ENCODE measurements at places on chromosomes 3 and 15.

DNA sequence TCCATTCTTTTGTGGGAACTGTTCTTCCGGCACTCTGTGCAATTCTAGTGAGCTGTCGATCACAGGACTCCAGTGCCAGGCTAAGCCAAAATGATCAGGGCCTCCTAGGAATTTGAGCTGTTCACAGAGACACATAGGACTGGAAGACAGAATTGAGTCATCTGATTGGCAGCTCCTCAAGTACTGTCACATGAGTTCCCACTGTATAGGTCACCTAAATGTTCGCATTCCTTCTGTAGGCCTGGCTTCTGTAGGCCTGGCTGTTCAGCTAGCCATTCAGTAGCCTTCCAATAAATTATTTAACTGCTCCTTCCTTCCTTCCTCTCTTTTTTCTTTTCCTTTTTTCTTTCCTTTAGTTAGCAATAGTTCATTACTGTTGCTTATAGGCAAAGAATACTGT is 4.3 kb downstream of the PROS1 start:
- no peak for DNase-seq

GRCh38 chr15:60096157-60096556 is 92.0 kb downstream of the FOXB1 start:
- DNase-seq = no peak

- peak; percentile 45 for DNase-seq
Measured at GRCh38 chr3:106457281-106458180, 588.7 kb upstream of the CBLB start.

GRCh38 chr3:9727743-9728142 is 3.8 kb upstream of the BRPF1 start:
- no peak for DNase-seq

GRCh38 chr3:111954228-111954990 is 24.4 kb upstream of the ABHD10 start:
- no peak for DNase-seq

- DNase-seq = no peak
Measured at GRCh38 chr3:140311428-140311827, 366.4 kb upstream of the TRIM42 start.

DNA sequence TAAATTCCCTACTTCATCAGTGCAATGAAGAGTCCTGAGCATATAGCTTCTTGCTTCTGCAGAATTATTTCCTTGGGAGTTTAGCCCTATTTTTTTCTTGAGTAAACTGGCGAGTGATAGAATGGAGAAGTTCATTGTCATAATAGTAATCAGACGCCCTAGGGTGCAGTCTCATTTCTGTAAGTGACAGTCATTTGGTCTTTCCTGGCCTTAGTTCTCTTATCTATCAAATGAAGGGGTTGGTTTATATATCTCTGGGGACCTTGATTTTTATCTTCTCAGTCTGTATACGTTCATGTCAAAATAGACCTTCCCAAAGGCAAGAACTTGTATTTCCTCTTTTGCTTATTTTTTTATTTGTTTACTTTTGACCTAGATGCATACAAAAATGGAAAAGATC is 9.9 kb upstream of the ALPK3 start:
- DNase-seq = no peak

DNA sequence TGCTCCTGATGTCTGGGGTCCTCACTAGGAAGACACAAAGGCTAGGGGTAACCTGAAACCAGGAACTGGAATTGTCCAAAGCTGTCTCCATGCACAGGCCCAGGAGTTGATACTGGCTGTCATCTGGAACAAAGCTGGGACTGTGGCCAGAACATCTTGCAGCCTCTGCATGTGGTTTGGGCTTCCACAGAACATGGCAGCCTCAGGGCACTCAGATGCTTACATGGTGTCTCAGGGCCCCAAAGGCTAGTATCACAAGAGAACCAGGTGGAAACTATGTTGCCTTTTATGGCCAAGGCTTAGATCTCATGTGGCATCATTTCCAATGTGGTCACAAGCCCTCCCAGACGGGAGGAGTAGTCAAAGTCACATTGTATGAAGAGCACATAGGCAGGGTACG is 335.2 kb upstream of the TRIM42 start:
- DNase-seq = no peak

DNA sequence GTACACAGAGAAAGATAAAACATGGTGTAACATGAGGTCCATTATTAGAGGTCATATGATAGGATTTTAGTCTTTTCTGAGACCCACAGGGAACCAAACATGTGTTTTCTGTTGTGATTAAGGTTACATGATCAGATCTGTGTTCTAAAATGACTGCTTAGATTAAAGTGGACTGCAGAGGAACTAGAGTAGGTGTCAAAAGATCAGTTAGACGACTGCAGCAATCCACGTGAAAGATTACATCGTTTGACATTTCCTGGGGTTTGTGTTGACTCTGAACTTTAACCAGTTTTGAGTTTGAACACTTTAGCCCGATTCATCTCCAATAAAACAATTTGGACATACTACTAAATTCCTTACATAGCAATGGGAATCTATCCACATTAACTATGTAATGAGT is 5.1 kb downstream of the MIX23 start:
- no peak for DNase-seq

DNA sequence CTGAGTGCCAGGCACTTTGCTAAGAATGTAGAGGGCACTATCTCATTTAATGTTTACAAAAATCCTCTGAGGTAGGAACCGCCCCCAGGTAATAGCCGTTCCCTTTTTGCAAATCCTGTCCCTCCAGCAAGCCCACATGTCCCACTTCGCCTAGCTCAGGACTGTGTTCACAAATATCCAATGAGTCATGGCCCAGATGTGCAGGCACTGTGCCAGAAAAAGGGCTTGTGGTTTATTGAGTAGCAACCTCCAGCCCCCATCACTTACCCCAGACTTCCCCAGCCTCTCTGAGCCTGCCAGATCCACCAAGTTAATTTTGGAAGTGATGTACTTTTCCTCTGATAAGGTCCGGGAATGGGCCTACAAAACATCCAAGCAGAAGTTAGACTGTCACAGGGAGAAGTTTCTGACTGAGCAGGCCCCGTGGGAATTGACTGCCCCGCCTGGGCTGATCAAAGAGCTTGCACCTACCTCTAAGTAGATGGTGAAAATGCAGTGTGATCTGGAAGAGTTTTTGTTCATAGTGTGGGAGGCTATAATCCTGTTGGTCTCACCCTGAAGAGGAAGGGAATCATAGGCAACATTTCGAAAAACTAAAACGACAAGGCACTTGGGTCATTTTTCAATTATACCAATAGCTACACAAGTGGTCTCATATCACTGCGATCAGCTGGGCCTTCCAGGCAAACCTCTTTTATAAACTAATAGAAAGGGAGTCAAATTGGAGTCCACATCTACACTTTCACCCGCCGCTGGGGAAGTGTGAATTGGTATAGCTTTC is 15.7 kb downstream of the KIF9 start:
- no peak for DNase-seq

DNA sequence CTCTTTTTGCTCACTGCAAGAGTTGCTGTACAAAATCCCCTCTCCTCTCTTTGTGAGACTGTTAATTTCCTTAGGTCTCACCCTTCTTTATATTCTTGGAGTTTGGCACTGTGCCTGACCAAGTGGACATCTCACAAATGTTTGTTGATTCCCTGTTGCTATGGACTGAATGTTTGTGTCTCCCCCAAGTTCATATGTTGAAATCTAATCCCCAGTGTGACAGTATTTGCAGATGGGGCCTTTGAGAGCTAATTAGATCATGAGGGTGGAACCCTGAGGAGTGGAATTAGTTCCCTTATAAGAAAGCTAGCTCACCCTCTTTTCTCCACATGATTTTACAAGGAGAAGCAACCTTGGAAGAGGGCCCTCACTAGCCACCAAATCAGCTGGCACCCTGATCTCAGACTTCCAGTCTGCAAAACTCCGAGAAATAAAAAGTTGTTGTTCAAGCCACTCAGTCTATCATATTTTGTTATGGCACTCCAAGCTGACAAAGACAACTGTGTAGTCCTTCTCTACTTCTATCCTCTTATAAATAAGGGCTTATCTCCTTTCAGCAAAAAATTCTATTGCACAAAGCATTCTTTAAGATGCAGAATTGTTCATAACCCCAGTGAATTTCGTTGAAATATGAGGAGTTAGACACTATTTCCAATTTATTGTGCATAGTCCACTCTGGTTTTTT is 65.5 kb upstream of the NPHP3 start:
- DNase-seq = no peak

GRCh38 chr3:181752202-181752671 is 40.5 kb downstream of the SOX2 start:
- DNase-seq = no peak

DNA sequence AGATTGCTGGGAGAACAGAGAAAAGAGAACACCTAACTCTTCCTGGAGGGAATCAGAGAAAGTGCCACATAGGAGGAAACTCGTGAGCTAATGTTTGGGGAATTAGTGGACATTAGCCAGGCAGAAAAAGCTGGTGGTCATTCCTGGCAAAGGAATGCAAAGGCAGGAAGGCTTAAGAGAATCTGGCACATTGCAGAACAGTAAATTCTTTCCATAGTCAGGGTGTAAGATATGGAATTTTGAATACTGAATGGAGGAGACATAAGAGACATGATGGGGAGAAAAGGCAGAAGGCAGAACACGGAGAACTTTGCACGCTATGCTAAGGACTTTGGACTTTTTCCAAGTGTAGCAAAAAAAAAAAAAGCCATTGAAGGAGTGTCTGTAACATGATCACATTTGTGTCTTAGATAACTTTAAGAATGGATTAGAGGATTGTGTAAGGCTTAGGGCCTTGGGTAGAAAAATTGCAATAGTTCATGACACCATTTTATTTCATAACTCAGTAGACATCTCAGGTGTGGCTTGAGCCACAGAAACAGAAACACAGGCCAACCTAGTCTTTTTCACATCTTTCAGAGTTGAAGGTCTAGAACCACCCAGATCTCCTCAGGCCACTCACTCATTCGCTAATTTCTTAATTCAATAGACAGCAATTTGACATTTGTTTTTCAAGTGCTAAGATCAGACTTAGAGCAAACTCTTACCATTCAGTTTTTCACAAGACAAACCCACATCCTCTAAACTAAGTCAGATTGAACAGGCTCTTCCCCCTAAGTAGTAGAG is 31.2 kb upstream of the CCDC80 start:
- DNase-seq = no peak

DNA sequence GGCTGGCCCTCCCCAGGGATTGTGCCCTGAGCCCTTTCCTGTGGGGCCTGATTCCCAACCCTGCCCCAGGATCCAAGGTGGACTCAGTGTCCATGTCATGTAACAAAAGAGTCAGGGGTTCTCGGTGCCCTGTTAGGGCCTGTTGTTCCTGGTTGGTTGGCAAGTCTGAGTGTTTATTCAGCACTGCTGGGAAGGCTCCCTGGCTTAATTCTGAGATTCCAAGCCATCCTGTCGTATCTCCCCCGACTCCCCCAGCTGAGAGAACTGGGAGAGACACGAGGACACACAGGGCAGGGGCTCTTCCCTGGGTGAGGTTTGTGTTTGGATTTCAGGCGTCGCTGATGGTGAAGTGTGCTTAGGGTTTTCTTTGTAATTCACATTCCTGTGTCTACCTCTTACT is 78.3 kb downstream of the EEFSEC start:
- DNase-seq = no peak

DNA sequence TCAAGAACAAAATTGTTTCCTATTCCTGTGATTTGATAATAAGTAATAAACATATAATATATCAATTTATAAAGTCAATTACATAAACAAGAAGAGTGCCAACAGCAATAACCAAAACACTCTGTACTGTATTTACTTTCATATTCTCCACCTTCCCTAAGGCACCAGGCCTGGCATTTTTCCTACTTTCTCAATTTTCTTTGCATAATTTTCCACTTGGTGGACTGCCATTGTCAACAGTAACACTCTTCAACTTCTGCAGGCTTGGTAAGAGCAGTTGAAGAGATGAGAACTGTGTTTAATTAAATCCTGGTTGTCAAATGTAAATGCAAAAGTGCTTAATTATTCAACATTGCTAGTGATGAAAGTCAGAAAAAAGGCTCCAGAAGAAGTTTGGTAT is 229.8 kb upstream of the PLSCR5 start:
- DNase-seq = no peak

GRCh38 chr3:29339016-29339833 is 58.4 kb downstream of the RBMS3 start:
- DNase-seq = no peak

DNA sequence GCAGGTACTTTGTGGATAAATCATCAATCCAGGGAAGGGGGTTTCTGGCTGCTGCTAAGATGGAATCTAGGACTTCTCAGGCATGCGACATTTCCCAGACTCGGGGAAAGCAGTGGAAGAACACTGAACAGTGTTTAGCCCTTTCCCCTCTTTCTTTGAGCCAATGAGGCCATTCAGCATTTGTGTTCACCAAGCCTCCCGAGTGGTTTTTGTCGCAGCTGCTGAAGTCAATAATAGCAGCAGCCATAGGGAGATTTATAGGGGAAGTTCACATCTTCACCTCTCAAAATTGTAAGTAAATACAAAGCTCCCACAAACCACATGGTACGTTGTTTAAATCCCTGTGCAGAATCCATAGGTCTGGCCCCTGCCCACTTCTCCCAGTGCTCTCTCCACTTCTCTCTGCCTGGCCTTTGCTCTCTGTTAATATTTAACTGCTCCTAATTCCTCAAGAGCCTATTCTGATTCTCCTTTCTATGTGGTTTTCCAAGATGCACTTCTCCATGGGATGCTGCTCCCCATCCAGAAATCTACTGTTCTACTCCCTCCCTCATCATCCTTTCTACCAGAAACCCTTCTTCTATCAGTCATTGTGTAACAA is 230.7 kb downstream of the SHQ1 start:
- DNase-seq = no peak

GRCh38 chr3:159609625-159610024 is 379.0 kb upstream of the IL12A start:
- DNase-seq = no peak

GRCh38 chr3:48467473-48468267 is 21.1 kb downstream of the ATRIP start:
- DNase-seq = no peak

DNA sequence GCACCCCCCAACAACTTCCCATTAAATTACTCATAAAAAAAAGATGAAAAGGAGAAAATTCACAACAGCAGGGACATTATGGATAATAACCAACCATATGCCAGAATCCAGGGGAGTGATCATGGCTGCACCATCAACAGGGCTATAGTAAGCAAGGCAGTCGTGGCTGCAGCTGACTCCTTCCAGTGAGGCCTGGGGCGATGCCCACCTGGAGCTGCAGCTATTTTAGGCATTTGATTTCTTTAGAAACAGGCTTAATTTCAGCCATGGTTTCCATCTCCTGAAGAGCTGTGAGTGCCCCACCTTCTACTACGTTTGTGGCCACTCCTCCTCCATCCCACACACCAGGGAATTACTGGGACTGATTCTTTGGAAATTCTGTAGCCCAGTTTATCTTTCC is 84.0 kb downstream of the MINAR1 start:
- no peak for DNase-seq

DNA sequence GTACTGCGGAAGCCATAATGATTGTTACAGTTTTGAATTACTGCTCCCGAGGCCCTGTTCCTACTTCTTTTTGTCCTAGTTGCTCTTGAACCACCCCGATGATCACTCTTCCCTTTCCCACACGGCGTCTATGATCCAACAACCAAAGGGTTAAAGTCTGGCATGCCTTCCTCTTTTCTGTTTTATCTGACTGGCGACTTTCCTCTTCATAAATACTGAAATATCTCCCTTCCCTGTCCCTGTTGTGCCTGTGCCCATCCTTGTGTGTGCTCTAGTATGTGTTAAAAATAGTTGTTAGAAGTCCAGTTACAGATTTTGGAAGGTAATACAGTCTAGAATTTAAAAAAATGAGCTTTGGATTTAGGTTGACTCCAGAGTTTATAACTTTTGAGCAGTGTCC is 83.6 kb downstream of the AKAP13 start:
- DNase-seq = no peak

- no peak for DNase-seq
Measured at GRCh38 chr3:64349551-64349950, 124.3 kb upstream of the PRICKLE2 start.

- no peak for DNase-seq
Measured at GRCh38 chr3:160012108-160012507, 23.5 kb downstream of the IL12A start.
